ENCODE measurements at places on chromosomes 7 and 10. TPM values are rescaled to one million over a fixed set of nuclear protein-coding genes. Genes with fewer than 3 reads are reported as not detected.

The ACTL6B gene
- total RNA-seq: not detected

- DNase-seq: no peak
Measured at GRCh38 chr7:142539901-142540300, 209.4 kb upstream of the PRSS1 start.

DNA sequence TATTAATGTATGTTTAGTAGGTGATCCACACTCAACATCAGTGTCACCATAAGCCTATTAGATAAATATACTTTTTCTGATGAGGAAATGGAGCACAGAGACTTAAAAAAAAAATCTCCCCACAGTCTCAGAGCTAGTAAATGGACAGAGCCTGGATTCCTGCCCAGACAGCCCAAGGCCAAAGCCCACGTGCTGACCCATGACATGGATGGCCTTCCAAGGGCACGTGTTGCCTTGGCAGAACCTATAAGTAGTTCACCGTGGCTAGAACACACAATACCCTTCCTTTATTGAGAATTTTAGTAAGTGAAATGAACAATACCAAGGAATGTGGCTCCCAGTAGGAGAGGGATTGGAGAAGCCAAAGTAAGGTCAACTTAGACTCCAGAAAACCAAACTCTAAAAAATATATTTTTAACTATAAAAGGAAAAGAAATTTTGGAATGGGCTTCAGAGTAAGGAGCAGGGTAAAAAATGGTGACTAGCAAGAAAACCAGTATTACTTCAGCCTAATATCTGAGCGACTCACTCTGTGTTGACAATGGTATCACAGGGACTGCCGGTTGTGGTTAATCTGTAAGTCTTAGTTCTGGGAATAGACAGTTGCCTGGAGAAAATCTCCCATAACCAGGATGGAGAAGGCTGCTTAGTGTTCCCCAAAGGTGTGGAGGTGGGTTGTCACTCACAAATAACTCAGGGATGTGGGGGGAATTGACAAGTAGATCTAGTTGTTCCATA lies 223.0 kb downstream of the SORCS1 start:
- peak; percentile 52 for DNase-seq

DNA sequence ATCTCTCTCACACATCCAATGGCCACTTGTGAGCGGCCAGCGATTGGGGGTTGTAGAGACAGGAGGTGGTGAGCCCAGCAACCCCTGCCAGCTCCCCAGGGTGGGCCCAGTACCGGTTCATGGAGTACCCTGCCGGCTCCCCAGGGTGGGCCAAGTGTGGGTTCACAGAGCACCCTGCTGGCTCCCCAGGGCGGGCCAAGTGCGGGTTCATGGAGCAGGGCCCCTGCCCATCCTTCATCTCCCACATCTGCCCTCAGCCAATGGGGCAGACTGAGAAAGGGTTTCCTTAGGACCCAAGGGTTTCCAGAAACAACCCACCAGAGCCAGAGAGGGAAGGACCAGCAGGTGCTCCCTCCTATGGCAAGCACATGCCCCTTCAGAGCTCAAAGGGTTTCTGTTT lies 21.4 kb upstream of the SLIT1 start:
- no peak for DNase-seq

Data from adrenal gland (tissue), 19 donors.